ENCODE measurements at places on chromosomes 2 and 18.

GRCh38 chr2:114156366-114157056 is 266.6 kb downstream of the ACTR3 start:
- no peak for DNase-seq

GRCh38 chr2:68482296-68482820 is 15.0 kb downstream of the APLF start:
- DNase-seq: no peak

DNA sequence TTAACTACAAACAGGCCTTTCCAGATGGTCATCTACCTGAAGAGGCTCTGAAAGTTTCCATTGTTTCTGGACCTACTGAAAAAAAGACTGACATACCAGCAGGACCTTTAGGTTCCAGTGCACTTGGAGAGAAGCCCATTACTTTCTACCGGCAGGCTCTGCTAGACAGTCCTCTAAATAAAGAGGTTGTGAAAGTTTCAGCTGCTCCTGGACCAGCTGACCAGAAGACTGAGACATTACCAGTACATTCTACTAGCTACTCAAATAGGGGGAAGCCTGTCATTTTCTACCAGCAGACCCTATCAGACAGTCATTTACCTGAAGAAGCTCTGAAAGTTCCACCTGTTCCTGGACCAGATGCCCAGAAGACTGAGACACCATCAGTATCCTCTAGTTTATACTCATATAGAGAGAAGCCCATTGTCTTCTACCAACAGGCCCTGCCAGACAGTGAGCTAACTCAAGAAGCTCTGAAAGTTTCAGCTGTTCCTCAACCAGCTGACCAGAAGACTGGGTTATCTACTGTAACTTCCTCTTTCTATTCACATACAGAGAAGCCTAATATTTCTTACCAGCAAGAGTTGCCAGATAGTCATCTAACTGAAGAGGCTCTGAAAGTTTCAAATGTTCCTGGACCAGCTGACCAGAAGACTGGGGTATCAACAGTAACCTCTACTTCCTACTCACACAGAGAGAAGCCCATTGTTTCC is 65.8 kb downstream of the ALMS1 start:
- DNase-seq: no peak

DNA sequence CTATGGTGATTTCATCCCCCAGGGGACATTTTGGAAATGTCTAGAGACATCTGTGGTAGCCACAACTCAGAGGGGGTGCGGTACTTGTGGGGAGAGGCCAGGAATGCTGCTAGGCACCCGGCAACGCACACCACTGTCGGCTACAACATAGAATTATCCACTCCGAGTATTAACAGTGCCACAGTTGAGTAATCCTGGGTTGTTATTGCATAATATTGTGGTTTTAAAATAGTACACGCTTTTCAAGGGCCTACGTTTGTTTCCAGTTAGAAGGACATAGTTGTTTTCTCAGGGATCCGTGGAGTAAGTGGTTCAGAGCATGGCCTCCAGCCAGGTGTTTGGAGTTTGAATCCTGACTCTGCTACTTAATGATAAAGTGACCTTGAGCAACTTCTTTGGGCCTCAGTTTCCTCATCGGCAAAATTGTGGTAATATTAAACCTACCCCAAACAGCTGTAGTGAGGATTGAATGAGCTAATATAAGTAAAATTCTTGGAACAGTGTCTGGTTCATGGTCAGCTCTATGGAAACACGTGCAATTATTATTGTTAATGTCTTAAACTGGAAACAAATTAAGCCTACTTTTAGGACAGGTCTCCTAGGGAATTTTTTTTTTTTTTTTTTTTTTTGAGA is 24.5 kb downstream of the CYP27A1 start:
- DNase-seq: no peak

DNA sequence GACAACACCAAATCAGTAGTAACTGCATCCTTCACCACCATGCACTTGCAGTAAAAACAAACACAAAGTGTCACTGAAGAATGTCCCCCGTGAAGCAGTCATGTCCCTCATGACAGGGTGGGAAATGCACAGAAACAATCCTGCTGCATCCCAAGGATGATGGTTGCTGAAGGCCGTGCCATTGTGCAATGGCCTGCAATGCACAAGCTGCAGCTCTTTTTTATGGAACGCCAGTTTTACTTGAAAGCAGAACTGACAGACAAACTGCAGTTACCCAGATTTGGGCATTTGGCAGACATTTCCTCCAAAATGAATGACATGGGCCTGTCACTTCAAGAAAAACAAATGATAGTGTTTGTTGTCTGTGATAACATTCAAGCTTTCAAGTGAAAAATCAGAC is 2.4 kb upstream of the CHST10 start:
- DNase-seq: no peak

- no peak for DNase-seq
Observed at GRCh38 chr18:59885579-59886163, 14.1 kb upstream of the PMAIP1 start.

DNA sequence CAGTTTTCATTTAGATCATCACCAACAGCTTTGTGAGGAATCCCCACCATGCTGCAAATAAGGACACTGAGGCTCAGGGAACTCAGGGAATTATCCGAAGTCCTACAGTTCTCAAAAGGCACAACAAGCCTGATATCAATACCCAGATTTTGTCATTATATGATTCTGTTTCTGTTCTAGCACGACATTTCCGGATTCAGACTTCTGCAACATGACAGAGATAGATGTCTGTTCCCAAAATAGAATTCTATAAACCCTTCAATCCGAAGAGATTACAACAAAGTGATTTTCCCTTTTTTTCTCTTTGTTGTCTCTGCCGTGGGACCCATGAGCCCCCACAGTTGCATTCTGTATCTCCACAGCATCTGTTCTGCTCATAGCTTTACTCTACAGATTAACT is 72.0 kb downstream of the DOCK10 start:
- no peak for DNase-seq

- DNase-seq: no peak
Observed at GRCh38 chr2:12452185-12452584, 264.6 kb upstream of the TRIB2 start.

- peak; percentile 33 for DNase-seq
Observed at GRCh38 chr2:233473386-233473791, 93.2 kb downstream of the USP40 start.

DNA sequence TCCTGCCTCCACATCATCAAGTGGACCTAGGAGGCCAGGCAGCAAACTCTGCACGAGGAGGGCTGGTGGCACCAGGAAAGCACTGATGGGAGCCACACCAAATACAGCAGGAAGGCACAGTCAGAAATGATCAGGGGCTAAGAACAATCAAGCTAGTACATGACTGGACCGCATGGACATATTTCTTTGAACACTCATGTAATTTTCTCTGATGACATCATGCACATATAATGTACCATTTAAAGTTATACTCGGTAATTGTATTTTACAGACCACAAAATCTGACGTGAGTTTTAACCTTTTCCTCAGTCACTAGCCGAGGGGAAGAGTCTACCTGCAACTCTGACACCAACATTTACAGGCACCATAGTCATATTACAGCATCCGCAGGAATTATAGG is 76.7 kb downstream of the XDH start:
- DNase-seq: no peak

- DNase-seq: peak; percentile 91
Observed at GRCh38 chr2:12716282-12717190, at the start of gene TRIB2. TSS of gene TRIB2 (plus strand) at chr2:12716936. CDS start at chr2:12718308, 1,372 bp downstream.

DNA sequence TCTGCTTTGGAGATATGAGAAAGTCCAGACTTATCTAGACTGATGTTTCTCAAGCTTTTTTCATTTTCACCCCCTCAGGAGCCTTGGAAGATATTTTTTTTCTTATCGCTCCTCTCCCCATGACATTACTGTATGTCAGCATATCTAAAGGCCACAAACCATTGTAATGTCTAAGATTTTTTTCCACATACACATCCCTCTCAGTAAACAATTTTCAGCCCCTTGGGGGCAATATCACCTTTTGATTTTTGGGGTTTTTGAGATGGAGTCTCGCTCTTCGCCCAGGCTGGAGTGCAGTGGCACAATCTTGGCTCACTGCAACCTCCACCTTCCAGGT is 60.3 kb upstream of the REL start:
- DNase-seq: no peak

DNA sequence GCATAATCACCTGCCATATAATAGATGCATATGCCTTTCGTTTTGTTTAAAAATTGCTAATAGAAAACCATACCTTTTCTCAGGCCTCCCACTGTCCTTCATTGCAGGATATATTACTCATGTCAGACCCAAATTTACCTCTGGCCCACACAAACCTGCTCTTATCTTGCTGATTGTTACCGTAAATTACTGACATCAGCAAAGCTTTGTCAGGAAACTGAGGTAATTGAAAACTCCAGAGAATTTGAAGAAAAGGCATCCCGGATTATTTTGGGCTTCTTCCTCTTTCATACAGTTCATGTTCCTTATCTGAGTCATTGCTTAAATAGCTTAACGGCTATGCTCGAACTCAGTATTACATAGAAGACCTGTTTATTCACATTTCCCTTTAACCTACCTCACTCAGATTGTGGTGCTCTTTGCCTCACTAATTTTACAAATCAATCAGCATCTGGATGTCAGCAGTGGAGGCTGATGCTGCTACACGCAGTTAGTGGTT is 145.7 kb downstream of the ZEB2 start:
- DNase-seq: no peak

- DNase-seq: no peak
Observed at GRCh38 chr2:11977766-11978524, 231.5 kb downstream of the LPIN1 start.

- DNase-seq: peak; percentile 62
Observed at GRCh38 chr2:184463102-184463865, 135.0 kb upstream of the ZNF804A start.

DNA sequence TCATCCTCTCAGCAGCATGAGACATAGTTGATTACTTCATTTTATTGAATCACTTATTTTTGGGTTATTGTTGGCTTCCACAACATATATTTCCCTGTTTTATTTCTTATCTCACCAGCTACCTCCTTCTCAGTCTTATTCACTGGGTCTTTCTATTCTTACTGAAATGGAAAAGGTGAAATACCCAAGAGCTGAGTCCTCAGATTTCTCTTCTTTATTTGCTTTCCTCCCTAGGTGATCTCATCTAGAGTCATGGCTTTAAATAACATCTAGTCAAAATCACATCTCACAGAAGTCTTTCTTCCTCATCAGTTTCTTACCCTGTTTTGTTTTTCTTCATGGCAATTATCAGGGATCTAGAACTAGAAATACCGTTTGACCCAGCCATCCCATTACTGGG is 105.0 kb upstream of the RBBP8 start:
- no peak for DNase-seq

DNA sequence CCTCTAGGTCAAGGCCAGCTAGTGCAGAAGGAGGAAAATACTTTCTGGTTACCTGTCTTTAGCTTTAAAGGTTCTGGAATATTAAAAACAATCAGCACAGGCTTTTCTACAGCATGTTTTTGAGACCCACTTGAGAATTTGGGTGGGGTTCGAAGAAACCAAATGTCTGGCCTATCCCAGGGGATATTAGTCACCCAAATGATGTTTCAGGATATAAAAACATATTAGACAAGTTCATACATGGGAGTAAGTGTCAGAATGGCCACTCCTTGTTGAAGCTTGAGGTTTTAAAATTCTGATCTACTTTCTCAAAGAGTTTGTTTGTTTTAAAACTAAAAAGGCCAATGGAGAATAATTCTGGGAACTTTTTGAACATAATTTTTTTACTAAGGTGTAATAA is 158.6 kb upstream of the DLX2 start:
- no peak for DNase-seq

DNA sequence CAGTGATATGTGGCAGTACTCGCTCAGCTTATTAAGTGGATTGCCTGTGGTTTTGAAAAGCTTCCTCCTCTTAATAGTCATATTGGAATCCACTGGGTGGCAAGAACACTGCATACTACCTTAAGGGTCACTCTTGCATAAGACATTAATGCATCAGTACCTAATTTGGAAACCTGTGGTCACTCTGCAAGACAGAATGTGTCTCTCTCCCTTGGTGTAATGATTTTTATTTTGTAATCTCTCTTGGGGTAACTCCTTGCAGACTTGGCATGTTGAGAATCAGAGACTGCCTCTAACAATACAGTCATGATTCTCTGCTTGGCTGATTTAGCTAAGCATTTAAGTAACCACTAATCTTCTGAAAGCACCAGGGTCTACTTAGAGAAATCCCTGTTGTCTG is 33.0 kb upstream of the IER3IP1 start:
- no peak for DNase-seq

GRCh38 chr2:71550801-71551630 is 97.7 kb downstream of the DYSF start:
- peak; percentile 45 for DNase-seq

DNA sequence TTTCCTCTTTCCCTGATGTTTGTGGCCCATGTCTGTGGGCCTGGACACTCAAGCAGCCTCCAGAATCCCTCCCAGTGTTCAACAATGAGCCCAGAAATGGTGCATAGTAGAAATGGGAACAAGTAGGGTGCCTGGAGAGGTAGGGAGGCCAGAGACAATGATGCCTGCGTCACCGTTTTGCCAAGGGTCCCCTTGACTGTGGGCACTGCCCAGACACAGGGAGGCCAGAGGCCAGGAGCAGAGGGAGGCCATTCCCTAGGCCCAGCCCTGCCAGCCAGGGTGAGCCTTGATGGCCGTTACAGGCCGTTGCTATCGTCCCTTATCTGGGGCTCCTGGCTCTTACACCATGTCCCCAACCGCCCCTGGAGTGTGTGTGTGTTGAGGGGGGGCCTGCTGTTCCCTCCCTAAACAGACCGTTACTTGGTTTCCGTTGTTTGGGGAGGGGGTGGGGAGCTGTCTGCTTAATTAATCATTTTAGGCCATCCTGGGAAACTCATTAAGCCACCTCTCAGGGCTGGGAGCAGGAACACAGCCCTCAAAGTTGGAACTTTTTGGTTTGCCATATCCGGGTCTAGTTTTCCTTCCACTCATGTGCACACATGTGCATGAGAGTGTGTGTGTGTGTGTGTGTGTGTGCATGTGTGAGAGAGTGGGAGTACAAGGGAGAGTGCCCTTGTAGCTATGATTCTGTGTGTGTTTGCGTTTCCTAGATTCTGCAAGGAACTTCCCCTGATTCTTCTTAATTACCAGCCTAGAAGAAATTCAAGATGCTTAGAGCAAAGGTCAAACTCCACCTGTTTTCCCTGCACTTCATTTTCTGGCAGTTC is 135.2 kb upstream of the HAAO start:
- no peak for DNase-seq

DNA sequence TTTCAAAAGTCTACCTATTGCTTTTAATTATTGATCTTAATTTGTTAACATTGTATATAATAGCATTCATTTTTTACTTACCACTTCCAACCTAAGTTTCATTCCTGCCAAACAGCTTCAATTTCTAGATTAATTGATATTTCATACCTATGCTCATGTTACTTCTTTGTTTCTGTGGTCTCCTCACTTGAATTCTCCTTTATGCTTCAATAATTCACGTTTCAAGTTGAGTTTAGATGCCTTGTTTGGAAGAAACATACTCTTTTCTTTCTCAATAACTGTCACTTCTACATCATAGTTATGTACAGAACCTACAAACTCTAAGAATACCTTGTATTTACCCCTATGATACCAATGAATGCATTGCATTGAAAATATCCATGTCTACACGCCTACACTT is 862.2 kb upstream of the LRATD1 start:
- no peak for DNase-seq

DNA sequence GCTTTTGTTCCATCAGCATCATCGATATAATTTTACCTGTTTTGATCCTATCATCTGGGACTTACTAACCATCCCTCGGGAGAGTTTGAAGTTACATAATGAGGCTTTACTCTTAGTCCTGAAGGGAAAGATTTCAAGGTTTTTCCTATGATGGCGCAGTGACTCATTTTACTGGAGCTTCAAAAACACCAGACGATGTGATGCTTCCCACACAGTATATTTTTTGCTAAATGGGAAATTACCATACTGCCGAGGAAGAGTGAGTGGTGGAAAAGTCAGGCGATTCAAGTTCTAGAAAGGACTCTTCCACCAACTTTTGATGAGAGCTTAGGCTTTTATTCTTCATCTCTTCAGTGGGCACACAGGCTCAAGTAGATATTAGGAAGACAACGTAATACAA is 44.6 kb upstream of the GCG start:
- DNase-seq: no peak

All from right lobe of liver (tissue), 6 donors.